NCI-H2227 treated with DMSO at 0.1 percent for 48 hours (cell line): ENCODE measurements at places on chromosomes 4 and X.
A peak's percentile ranks its signal among the peaks of the same experiment; 100 is the strongest.

DNA sequence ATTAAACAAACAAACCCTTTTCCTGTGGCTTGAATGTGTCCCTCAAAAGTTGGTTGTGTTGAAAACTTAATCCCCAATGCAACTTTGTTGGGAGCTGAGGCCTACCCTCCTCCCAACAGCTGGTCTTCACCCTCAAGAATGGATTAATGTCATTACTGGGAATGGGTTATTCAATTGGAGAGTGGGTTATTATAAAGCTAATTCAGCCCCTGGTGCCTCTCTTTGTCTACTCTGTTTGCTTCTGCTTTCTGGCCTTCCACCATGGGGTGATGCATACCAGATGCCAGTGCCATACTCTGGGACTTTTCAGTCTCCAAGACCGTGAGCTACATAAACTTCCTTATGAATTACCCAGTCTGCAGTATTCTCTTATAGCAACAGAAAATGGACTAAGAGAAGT, 706.5 kb downstream of the CCSER1 start:
- DNase-seq: no peak

- DNase-seq: no peak
These were observed 53.0 kb upstream of the SORCS2 start for GRCh38 chr4:7139167-7139982.

DNA sequence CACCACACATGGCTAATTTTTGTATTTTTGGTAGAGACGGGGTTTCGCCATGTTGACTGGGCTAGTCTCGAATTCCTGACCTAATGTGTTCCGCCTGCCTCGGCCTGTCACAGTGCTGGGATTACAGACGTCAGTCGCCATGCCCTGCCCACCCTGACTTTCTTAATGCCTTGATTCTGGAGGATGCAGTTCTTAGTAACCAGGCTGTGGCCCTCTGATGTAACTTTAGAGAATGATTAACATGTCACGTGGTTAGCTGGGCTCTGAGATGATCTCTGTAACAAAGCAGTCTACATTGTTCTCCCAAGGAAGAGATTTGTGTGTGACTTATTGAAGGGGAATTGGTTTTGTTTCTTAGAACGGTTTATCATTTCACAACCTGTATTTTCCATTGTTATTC, 30.6 kb downstream of the ANK2 start:
- no peak for DNase-seq

GRCh38 chr4:155603360-155603891, 63.2 kb upstream of the GUCY1A1 start:
- DNase-seq: no peak

DNA sequence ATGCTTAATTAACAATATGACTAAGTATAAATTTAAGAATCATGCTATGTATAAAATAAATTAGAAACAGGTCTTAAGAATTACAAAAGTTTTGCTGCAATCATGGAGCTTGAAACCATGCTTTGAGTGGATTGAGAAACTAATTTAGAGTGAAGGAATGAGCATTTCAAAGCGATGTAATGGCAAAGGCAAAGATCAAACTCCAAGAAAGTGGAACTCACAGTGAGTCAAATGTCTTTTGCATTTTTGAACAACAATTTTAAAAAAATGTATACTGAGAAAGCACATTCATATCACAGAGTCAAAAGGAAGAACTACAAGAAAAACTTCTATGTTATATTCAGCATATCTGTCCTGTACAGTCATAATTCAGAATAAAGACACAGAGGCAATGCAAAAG, 6.6 kb downstream of the GPRIN3 start:
- no peak for DNase-seq

GRCh38 chrX:125205918-125206665, 113.6 kb upstream of the TEX13C start:
- DNase-seq: peak; percentile 85

DNA sequence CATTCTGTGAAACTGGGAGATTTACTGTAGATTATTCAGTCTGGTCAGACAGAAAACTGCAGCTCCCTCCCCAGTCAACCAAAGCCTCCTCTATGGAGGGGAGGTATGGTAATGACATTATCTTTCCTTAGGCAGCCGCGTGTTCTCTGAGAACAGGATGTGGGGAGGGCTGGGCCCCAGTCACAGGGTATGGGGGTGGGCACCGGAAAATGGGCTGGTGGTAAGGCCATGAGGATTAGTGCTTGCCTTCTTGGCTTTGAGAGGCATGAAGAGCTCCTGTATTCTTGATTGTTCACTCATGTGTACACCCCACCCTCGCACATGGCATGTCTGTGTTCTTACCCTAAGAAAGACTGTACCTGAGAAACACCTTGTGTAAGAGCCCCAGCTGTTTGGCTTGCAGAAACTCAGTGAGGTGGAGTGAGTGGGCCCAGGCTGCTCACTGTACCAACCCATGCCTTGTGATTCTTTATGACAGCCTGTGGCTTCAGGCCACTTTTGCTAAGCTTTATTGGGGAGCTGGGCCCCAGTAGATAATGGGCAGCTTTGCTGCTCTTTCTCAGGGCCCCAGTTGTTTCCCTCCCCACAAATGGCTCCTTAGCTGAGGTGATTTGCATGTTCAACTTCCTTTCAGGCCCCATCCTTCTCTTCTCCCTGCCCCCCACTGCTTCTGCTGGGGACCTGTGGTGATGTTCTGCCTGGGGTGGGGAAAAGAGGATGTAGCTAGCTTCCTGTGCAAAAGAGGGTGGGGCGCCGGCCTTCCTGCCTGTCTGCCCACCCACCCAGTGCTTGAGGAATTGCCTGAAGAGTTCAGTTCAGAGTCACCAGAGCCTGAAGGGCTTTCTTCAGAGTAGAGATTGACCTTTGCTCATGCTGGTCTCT, 30.7 kb downstream of the MSN start:
- DNase-seq: no peak

DNA sequence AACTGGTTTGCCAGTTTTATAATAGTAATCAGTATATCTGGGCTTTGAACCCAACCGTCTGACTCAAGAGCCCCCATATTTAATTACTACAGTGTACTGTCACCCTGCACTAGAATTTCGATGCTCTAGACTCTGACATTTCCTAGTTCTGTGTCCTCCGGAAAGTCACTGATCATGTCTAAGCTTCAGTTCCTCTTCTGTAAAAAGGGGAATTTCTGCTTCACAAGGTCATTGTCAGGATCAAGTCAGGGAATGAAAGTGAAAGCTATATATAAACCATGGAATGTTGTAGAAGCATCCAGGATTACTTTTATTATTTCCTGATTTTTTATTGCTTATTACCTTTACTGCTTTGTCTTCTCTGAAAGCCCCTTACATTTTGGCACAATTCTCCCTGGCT, 4.0 kb upstream of the KCNIP4 start:
- no peak for DNase-seq

GRCh38 chr4:25769251-25769650, 93.5 kb downstream of the SEL1L3 start:
- peak; percentile 9 for DNase-seq

- DNase-seq: no peak
These were observed 60.0 kb downstream of the SMC1A start for GRCh38 chrX:53362449-53362848.

- DNase-seq: no peak
These were observed 8.7 kb upstream of the IL13RA1 start for GRCh38 chrX:118718737-118719136.

DNA sequence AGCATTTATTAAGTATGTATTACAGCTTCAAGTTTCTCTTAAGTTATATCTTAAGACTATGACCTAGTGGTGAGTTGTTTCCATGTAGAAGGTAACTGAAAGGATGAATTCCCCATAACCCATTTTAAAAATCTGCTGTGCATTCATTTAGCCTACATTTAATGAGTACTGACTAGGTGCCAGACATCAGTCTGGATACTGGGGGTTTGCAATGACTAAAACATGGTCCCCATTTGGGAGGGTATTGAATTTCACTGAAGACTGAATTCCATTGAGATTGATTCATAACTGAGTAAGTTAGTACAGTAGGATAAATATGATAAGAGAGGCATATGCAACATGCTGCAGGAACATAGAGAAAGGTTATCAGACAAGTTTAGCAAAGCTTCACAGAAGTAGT, 241.5 kb downstream of the FRAS1 start:
- no peak for DNase-seq

DNA sequence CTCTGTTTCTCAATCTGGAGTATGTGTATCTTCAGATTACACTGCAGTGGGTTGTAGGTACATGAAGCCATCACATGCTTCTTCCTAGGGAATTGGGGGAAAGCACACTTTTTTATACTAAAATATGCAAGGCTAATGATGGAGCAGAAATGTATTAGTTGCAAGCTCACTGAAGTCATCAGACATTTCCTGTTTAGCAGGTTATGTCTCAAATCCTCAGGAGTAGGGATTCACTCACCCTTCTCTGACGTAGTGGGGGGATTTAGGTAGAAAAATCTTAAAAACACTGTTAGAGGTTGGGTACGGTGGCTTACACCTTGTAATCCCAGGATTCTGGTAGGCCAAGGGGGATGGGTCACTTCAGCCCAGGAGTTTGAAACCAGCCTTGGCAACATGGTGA, 128.4 kb upstream of the GPC4 start:
- DNase-seq: no peak

DNA sequence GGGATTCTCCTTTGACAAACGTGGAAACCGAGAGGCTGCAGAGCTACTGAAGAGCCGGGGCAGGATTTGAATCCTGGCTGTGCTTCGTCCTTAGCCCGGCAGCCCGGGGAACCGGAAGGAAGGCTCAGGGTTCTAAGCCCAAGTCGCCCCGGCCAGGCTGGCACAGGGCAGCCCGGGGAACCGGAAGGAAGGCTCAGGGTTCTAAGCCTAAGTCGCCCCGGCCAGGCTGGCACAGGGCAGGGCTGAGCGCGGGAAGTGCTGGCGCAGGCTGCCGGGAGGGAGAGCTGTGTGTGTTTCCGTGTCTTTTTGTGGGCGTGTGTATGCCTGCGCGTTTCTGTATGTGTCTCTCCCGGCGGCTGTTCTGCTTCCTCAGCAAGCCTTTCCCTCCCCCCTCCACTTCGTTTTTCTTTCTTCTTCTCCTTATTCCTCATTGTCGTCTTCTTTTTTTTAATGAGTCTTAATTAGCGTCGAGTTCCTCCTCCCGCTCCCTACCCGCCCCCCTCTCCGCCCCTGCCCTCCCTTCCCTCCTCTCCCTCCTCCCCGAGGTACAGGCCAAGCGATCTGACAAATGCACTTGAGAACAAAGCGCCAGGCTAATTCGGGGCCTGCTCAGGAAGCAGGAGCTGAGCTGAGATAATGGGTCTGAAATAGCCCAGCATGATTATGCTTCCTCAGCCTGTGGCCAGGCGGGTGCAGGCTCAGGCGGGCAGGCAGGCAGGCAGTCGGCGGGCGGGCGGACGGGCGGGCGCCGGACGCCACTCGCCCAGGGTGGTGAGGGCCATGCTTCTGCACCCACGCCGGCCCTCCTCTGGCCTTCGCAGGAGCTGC, 65.9 kb downstream of the EFNB1 start:
- DNase-seq: peak; percentile 95

DNA sequence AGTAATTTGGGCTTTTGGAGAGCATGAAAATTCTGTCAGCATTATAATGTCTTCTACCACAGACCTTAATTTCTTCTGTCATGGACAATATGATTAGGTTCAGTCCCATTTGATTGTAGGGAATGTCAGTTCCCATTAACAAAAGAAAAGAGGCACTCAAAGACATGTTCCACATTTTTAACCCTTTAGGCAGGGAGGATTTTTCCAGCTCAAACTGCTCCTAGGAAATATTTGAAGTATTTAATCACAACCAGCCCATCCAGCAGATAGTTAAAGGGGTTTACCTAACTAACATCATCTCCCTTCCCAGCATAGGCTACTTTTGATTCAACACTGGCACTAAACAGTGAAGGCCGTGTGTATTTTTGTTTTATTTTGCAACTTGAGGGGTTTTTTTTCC, 256.0 kb downstream of the DHX15 start:
- no peak for DNase-seq

DNA sequence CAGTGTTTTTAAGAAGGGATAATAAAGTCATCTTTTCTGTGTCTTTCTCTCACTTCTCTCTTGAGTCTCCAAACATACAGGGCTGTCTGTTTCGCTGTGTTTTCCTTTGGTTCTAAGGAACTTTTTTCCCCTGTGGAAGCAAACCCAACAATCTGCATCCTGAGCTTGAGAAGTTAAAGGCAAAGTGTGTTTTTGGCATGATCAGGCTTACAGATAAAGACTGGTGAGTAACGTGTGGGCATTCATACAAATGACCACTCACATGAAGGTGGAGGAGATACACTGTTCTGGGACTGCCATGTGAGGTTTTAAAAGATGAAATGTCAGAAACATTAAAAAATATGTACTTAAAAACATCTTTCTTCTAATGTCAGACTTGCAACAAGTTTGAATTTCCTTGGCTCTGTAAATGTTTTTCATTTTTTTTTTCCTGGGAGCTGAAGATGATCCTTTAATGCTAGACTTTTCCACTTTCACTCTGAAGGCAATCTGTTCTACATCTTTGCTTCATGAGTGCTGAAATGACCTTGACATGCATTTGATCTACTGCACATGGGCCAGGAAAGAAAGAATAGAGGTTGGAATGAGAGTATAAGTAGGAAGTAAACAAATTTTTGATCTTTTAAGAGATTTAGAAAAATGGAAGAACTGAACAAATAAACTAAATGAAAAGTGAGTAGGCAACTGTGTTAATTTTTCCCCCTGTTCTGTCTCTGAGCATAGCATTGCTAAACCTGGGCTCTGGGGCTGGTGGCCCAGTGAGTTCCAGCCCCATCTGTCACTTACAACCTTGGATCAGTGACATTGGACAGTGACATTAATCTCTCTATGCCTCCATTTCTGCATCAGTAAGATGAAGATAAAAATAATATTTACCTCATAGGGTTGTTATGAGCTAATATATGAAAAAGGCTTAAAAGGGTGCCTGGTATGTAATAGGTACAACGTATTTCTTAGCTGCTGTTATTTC, 151.1 kb upstream of the TBC1D9 start:
- DNase-seq: no peak

GRCh38 chr4:67512501-67512900, 32.8 kb downstream of the CENPC start:
- no peak for DNase-seq

DNA sequence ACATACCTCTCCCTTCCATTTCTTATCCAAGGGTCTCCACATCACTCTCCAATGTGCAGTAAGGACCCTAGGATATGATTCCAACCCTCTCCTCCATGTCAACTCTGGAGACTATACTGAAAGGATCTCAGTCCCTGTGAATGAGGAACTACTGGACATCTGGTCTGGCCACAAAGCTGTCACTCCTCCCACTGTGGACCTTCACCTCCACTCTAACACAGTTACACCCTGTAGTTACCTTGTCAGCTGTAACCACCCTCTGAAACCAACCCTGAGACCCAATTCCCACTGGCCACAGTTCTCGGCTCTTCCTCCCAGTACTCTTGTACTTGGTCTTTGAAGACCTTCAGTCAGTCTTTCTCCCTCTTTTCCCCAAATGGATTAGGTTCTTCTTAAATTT, 2.9 kb downstream of the TMEM128 start:
- DNase-seq: no peak

DNA sequence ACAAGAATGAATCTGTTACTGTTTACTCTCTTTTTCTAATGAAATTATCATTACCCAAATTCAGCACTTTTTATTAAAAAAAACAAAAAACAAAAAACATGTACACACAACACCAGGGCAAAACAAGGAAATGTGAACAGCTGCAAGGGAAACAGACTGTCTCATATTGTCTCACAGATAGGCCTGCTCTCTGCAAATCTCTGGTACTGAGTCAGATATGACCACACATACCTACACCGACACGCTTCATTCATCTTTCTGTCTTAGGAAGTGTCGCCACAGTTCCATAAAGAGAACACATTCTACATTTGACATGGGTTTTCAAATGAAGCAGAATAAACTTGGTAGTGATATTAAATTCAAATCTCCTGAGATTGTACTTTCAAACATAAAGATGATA, 92.2 kb upstream of the GPR34 start:
- no peak for DNase-seq

GRCh38 chr4:38040619-38041018, 80.4 kb downstream of the PTTG2 start:
- no peak for DNase-seq
